ENCODE measurements at places on chromosomes 6 and 20.

DNA sequence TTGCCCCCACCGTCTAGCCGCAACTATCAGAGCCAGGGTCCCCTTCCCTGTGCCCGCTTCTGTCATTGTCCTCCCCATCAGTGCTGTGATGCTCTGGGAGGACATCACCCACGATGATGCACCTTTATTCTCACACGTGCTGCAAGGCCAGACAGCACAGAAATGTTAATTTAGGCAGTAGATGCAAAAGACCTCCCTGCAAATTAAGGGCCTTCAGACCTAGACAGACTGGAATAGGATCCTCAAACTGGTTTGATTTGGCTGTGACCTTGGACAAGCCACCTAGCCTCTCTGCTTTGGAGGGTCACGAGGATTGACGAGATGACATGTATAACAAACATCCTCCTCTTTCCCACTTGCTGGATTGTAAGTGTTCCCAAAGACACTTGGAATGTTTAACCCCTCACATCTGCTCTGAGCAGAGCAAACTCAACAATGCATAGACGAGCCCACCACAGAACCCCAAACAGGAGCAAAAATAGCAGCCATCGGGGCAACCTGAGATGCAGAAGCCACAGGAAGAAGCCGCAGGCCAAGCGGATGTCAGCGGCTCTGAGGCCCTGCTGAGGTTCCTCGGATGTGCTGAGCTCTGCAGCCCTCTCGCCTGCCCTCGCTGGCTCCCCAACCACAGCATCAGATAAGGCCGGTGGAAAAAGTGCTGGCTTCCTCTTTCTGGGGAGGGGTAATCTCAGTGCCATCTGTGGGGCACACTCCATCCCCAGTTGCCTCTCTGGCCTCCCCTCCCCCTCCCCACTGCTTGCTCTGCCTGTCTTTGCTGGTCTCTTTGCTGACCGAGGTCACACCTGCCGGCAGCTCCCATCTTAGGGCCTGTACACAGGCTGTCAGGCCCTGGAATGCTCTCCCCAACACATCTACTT lies 35.3 kb downstream of the TOX2 start:
- DNase-seq = peak; percentile 68

DNA sequence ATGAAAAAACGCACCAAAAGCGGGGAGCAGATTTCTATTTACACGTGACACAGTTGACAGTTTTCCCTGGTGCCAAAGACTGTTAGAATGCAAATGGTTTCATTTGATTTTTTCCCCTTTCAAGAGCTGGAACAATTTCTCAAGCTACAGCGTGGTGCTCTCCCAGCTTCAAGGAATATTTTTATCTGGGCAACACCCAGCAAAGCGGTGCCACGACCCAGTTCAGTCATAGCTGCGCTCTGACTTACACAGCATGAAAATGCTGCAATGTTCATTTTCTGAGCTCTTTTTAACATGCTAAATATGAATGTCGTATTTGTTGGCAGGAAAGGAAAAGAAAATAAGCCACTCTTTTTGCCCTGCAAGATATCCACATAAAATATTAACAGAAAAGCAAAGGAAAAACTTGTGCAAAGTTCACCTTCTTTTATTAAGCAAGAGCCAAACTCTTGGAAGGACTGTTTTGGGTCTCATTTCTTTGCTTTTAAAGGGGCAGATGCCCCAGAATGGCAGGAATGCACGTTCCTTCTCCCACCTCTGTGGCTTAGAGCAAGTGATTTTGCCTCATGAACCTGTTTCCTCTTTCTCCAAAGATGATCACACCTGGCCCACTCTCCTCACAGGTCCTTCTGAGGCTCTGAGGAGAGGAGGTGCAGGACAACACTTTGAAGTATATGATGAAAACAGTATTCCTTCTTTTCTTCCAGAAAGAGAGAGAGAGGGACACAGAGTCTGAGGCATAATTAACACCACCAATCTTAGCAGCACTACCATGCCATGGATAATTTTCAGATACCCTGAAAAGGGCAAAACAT lies 47.0 kb downstream of the TTI1 start:
- no peak for DNase-seq

GRCh38 chr6:104229057-104229456 lies 630.7 kb downstream of the HACE1 start:
- DNase-seq = no peak

DNA sequence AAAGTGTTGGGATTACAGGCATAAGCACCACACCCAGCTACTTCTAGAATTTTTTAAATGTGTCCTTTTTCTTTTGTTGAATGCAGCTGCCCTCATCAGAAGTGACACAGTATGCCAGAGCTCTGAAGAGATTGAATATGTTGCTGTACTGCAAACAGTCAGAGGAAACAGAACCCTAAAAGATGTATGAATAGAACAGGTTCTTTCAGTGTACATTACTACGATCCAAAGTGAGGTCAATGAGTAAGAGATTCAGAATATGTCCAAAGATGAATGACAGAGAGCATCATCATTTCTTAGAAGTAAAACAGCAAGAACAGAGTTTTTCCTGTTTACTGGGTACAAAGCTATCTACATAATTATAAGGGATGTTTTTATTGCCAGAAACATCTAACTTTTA lies 268.5 kb downstream of the NRN1 start:
- DNase-seq = no peak

GRCh38 chr20:31817461-31817860 lies 1.7 kb upstream of the MYLK2 start:
- no peak for DNase-seq

GRCh38 chr6:97215157-97215769 lies 67.8 kb downstream of the MMS22L start:
- peak; percentile 84 for DNase-seq

DNA sequence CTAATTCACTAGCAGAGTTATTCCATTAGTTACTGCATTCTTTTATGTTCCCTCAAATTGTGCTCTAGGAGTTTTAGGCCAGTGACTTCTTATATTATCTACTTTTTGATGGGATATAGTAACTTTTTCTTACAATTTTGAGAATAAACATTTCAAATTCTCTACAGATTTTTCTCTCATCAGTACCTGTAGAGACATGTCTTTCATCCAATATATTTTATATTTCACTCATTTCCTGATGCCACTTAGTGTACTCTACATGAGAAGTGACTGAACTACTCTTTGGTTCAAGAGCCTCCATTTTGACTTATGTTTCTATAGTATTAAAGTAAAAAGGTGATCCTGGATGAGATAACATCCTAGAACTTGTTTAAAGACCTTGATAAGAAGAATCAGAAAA lies 108.5 kb downstream of the ELOVL4 start:
- DNase-seq = no peak

- DNase-seq = peak; percentile 77
Measured at GRCh38 chr6:105797983-105798453, 288.1 kb upstream of the PRDM1 start.

DNA sequence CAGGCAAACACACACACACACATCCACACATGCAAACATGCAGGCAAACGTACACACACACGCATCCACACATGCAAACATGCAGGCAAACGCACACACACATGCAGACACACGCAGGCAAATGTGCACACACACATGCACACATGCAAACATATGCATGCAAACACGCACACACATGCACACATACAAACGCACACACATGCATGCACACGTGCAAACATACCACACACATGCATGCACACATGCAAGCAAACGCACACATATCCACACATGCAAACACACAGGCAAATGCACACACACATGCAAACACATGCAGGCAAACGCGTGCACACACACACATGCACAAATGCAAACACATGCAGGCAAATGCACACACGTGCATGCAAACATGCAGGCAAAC lies 46.9 kb upstream of the RIN2 start:
- no peak for DNase-seq

DNA sequence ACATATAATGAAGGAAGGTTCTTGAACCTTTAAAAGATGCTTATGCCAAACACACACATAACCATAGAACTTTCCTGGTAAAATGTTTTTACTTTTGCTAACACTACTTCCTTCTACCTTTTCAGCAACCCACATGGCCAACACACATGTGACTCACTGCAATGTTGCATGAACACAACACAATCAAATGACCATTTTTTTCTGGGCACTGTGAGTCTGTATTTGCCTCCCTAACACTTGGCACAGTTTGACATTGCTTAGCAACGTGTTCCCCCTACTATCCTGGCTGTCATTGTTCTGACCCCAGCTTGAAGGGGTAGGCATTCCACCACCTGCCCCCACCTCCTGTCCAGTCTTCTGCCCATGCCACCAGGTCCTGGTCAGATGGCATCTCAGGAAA lies 204.8 kb upstream of the PRND start:
- no peak for DNase-seq

DNA sequence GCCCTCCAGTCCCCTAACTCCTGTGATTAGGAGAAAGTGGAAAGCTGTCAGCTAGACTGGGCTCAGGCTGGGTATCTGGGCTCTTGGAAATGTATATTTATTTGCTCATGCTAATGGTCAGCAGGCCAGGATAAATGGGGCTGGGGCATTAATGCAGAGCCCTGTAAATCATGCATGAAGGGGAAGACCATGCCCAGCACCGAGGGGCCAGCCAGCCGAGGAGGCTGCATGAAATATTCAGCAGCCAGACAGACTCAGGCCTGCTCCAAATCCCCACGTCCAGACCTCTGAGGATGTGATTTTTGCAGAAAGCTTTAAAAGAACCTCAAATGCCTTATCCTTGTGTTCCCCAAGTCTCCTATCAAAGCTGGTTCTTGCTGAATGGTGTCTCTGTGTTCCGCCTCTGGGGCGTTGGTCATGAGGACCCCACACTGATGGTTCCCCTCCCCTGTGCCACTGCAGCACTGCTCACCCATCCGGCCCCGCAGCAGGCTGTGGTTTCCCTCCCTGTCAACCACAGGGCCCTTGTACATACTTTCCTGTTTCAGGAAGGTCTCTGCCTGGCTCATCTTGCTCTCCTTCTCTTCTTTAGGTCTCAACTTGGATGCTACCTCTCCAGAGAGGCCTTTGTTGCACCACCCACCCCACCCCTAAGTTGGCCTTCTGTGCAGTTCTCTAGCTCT lies 358.4 kb downstream of the CDH26 start:
- DNase-seq = no peak

- peak; percentile 75 for DNase-seq
Measured at GRCh38 chr6:72363844-72364740, 257.8 kb upstream of the KCNQ5 start.

DNA sequence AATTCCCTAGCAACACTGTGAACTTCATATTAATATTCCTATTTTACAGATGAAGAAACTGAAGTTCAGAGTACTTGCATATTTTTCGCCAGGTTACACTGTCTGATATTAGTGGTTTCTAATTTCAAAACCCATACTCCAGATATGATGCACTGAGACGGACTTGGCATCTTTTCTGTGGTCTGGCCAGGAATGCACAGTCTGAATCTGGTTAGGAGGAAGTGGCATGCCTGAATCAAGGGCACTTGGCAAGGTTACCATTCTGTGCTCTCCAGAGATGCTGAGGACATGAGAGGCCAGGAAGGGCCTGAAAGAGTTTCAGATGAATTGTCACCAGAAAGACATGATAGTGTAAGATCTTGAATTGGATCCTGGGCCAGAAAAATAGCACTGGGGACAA lies 150.1 kb downstream of the HAO1 start:
- peak; percentile 16 for DNase-seq

DNA sequence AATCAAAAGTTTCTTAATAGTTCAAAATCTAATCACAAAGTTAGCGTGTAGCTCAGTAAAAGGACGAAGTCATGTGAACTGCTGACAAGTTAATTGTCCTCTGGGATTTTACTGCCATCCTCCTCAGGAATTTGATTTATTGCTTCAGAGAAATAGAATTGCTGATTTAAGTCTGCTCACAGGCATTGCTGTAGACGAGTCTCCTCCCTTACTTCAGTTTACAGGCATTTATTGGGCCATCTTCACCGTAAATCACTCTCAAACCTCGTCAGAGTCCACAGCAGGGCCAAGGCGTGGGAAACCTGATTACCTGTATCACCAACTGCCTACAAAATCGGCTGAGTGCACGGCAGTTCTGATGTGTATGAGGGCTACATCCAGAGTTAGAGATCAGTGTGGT lies 119.1 kb upstream of the PDE10A start:
- DNase-seq = no peak

DNA sequence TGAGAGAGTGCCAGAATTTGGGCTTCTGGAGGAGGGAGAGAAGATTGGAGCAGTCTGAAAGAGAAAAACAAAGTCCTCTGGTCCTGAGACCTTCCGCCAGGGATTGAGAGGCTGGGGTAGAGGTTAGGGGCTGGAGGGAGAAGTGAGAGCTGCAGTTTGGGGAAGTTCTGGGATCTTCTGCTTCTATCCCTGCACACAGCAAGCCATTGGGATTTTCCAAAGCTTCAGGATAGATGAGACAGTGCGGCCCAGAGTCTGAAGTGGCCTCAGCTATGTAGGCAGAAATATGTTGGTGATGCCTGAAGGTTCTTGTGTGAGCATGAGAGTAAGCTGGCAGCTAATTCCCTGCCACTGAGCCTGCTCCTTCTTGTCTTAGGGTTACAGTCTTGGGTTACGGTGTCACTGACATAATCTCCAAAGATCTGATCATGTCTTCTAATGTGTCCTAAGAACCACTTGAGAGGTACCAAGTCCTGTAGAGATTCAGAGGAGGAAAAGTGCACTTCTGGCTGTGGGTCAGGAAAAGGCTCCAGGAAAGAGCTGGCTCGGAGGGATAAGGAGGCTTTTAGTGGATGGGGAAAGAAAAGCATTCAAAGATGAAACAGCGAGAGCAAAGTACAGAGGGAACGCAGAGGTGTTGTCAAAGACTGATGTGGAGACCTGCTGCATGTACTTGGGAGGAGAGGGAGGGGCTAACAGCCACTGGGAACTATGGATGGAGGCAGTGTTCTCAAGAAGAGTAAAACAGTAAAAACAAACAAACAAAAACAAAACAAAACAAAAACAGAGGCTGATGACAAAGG lies 131.1 kb upstream of the MYLIP start:
- DNase-seq = no peak

GRCh38 chr6:128414943-128415342 lies 105.5 kb downstream of the PTPRK start:
- peak; percentile 10 for DNase-seq

DNA sequence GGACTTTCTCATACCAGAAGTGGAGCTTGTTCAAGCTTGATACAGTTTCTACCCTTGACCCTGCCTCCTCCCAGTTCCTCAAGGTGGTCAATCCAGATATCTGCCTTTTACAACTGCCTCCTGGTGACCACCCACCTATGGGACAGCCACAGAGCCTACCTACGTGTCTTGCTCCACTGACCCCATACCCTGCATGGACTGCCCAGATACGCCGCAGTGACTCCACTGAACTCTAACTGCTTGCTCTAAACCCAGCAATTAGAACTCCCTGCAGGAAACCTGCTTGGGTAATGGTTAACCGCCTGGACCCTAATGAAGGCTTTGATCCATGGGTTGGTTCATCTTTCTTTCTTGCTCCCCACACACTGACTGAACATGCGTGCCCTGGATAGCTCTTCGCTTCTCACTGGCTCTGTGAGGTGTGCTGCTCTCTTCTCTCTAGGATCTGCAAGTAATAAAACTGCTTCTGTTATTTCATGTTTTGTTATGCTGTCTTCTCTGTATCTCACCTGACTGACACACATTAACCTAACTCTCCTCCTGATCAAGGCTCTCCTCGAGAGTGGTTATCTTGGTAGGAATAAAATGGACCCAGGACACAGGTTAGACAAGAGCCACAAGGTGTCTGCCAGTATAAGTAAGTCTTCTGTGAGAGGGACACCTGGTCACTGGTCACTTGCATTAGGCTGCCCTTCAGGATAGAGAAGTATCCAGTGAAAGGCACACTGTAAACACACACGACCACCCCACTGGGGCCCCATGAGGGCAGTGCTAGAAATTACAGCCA lies 79.2 kb downstream of the CHD6 start:
- no peak for DNase-seq

GRCh38 chr6:76892542-76892941 lies 570.7 kb downstream of the HTR1B start:
- no peak for DNase-seq
